ENCODE measurements at places on chromosomes 3 and 15.

- no peak for DNase-seq
Observed at GRCh38 chr3:47617086-47618010, 38.7 kb upstream of the CSPG5 start.

GRCh38 chr15:101115786-101116680 is 135.8 kb downstream of the CHSY1 start:
- DNase-seq = no peak

GRCh38 chr3:176046703-176047102 is 1150.6 kb downstream of the TBL1XR1 start:
- no peak for DNase-seq

- no peak for DNase-seq
Observed at GRCh38 chr3:197355713-197356112, 57.3 kb upstream of the DLG1 start.

DNA sequence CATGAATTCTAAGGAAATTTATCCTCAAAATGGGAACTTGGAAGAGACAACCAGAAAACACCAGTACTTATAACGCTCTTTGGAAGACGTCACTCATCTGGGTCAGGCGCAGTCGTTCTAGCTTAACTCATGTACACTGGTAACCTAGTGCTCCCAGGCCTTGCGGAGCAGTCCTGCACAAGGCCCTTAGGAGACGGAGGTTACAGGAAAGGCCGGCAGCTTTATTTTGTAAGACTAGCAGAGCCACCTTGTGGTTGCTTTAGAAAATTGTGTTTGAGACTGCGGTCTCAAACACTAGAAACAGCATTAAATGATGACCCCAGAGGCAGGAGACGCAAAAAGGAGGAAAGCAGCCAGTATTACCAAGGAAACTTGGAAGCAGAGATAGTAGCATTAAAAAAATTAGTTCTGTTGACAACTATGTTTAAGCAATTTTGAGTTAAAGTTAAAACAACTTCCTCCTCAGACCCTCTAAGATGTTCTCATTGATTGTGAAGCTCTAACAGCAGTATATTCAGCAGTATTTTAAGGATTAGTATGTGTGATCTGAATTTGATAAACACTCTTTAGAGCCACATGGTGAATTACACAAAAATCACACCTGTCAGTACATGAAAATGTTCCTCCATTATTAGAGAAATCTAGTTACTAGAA is 141.9 kb upstream of the C2CD4B start:
- no peak for DNase-seq

DNA sequence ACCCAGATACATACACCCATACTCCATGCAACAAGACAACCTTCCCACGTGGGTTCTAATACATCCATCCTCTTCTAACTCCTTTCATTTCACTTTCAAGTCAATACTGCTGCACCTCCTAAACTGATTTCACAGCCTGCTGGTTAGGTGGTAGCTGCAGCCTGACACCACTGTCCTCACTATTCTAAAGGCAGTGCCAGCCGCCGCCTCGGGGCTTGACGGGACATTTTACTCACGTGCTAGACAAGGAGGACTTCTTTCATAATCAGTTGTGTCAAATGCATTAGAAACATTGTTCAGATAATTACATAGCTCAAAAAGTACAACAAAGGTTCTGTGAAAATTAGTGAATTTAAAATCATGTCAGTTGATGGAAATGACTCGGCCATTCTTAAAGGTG is 6.3 kb downstream of the UROC1 start:
- no peak for DNase-seq

- DNase-seq = no peak
Observed at GRCh38 chr3:137770066-137770834, 6.1 kb downstream of the SOX14 start.

GRCh38 chr3:172625404-172625803 is 85.5 kb downstream of the NCEH1 start:
- no peak for DNase-seq

DNA sequence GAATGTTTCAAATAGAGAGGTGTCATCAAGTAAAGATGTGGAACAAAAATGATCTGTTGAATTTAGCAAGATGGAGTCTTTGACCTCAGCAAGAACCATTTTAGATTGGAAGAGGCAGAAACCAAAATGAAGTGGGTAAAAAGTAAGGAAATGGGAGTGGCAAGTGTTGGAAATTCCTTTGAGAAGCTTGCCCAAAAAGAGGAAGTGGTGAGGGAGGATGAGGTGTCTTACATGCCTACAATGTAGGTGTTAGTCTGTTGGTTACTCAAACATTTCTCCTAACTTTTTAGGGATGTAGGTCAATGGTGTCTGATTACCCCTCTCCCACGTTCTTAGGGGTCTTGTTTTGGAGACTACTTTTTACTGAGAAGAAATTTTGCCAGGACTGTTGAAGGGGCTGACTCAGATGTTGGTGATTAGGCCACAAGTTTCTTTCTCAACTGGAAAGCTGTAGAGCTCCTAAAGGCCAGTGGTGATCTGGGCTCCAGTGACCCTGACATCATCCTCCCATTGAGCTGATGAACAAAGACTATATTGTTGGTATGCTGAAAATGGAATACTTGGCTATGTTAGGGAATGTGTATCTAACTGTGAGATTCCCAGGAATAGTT is 5.1 kb downstream of the PPP2R3A start:
- DNase-seq = no peak

GRCh38 chr3:125967156-125967555 is 1.8 kb upstream of the ROPN1B start:
- DNase-seq = no peak

DNA sequence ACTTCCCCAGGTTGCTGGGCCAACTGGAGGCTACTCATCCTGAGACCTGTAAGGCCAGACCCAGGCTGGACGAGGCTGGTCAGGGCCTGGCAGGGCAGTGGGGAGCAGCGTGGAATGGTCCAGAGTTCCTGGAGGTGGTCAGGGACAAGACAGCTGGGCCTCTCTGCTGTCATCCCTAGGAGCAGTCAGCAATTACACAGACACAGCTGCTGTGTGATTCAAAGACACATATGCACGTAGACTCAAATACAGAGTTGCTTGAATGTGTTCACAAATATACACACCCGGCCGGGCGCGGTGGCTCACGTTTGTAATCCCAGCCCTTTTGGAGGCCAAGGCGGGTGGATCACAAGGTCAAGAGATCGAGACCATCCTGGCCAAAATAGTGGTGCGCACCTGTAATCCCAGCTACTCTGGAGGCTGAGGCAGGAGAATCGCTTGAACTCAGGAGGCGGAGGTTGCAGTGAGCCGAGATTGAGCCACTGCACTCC is 1.5 kb upstream of the CD276 start:
- no peak for DNase-seq

DNA sequence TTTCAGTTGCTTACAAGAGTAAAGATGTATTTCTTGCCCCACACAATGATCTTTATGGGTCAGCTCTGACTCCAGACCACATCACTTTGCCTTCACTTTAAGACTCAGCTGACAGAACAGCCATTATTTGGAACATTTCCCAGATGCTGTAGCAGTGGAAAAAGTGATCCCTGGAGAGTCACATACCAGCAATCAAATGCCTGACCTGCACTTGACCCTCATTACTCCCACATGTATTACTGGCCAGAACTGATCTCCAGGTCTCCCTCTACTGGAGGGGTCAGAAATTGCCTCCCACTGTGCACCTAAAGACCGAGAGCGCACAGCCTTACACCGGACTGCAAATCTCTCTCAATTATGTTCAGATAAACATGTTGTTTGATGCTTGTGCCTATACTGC is 88.6 kb upstream of the ZNF385D start:
- no peak for DNase-seq

DNA sequence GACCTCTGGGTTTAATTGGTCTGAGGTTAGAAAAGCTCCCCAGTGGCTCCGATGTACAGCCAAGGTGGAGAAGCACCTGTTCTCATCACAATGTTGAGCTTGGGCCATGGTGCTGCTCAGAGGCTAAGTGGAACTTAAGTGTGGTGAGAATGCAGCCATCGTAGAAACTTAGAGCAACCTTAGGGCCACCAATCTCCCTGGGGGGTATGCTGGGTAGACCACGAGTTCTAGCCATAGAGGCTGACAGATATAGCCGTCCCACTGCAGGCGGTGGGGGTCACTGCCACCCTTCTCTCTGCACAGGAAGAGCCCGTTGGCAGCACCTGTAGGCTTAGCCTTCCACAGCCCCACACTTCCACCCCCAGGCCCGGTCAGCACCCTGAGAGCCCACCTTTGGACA is 38.0 kb downstream of the MGLL start:
- no peak for DNase-seq

- no peak for DNase-seq
Observed at GRCh38 chr15:74809956-74810355, 2.7 kb upstream of the LMAN1L start.

- no peak for DNase-seq
Observed at GRCh38 chr3:178849199-178849910, 222.3 kb downstream of the ZMAT3 start.

DNA sequence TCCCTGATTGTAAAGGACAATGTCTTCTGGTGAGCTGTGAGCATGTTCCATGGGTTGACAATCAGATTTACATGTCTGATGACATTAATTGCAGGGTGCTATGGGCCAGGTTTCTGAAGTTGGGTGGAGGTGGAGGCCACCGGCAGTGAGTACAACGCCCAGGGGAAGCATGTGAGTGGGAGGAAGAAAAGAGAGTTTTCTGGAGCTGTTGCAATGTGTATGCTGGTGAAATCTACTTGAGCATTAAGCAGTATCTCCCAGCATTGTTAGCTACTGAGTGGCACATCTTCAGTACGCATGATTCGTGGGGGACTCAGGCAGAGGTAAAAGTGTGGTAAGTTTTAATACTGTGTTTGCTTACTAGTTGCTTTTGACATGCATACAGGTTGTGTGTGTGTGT is 26.6 kb downstream of the TMEM45A start:
- DNase-seq = no peak

DNA sequence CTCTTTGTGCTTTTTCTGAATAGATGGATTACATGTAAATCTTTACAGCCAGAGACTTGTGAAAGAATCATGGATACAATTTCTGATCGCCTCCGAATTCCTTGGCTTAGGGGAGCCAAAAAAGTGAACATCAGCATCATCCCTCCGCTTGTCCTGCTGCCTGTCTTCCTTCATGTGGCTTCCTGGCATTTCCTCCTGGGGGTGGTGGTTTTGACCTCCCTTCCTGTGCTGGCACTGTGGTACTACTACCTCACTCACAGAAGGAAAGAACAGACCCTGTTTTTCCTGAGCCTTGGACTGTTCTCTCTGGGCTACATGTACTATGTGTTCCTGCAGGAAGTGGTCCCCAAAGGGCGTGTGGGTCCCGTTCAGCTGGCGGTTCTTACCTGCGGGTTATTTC is 5.9 kb downstream of the ZDHHC23 start:
- DNase-seq = no peak

- DNase-seq = no peak
Observed at GRCh38 chr3:49173116-49173791, 1.9 kb downstream of the KLHDC8B start.

DNA sequence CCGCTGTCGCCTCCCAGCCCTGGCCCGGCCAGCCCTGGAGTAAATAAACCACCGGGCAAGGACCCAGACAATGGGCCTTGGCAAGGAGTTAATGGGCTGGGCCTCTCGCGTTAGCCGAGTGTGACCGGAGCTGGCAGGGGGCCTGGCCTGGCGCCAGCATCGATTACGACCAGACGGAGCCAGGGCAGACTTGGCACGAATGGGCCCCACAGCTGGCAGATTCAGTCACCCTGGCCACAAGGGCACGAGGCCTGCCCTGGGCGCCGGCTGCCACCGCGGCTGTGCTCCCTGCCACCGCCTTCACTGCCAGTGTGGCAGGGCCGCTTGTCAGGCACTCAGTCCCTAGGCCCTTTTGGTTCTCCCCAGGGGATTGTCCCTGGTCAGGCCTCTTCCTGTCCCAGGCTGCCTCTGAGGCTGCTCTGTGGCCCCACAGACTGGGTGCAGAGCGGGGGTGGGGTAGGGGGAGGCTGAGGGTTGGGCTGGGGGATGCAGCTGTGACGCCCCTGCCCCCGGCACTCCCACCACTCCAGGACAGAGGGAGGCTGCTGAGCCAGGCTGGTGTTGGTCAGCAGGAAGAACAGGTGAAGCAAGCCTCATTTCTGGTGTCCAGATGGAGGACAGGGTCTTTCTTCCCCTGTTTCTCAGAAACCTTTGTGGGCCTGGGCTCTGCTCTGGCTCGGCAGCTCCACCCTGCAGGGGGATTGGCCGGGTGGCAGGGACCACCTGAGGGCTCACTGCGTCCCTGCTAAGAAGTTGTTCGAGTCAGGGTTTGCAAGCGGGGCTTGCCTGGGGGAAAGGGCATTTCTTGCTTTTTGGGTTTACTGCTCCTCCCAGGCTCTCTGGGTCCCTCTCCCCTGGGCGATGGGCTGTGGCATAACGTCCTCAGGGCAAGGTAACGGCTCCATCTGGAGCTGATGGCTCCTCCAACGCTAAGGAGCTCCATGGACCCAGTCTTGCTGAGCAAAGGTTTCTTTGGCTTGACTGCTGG is 30.5 kb upstream of the SRP14 start:
- DNase-seq = no peak

DNA sequence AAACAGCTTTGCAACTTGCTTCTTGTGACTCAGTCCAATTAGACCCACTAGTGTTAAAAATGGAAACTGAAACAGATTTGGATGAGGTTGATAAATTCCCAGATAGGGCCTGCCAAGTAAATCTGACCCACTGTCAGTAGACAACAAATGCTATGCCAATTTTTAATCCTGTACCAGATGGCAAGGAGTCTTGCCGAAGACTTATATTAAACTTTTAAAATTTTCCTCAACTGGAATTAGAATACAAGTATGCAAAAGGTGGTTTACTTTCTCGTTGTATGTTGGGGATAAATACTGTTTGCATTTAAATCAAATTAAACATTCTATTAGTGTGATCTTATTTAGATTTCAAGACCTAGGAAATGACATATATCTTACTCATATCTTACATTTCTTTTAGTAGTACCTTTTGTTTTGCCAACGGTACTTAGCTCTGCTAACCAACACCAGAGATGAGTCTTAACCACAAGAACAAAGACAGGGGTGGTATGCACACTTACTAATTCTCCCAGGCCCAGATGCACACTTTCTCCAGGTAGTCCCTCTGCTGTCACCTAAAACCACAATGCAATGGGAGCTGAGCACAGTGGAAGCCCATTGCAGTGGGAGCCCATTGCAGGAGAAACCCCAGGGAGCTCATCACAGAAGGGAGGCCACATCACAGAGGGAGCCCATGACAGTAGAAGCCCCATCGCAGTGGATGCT is 77.8 kb downstream of the WWTR1 start:
- no peak for DNase-seq

GRCh38 chr3:150079029-150079739 is 108.5 kb upstream of the PFN2 start:
- DNase-seq = no peak

- DNase-seq = no peak
Observed at GRCh38 chr3:28122227-28122626, 119.2 kb upstream of the CMC1 start.

DNA sequence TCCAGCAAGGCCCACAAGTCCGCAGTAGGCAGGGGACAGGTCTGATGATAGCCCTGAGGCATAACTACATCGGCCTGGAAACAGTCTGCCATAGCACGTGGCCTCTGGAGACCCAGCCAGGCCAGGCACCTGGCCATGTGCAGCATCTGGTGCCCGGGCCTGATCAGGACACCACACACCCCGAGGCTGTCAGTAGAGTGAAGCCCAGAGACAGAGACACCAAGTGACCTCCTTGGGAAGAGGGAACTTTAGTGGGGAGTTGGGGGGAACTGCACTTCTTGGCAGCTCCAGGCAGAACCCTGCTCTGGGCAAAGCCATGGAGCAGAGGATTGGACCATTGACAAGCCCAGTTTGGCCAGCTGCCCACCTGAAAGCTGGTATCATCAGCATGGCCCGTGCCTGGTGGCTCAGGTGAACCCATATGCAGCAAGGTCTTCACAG is 1.2 kb downstream of the SHISA5 start:
- DNase-seq = no peak

Measured in stimulated activated CD4-positive, alpha-beta T cell treated with anti-CD3 and anti-CD28 coated beads, TNF-alpha, amount 100 ng/mL, for 48 hours (primary cell).